SK-N-SH treated with all-trans-retinoic acid at 6 μM for 48 hours (cell line): ENCODE measurements at places on chromosomes 2 and 18.
A peak's percentile ranks its signal among the peaks of the same experiment; 100 is the strongest.

- no peak for ATAC-seq
Measured at GRCh38 chr2:232530626-232531260, 4.8 kb downstream of the CHRND start.

DNA sequence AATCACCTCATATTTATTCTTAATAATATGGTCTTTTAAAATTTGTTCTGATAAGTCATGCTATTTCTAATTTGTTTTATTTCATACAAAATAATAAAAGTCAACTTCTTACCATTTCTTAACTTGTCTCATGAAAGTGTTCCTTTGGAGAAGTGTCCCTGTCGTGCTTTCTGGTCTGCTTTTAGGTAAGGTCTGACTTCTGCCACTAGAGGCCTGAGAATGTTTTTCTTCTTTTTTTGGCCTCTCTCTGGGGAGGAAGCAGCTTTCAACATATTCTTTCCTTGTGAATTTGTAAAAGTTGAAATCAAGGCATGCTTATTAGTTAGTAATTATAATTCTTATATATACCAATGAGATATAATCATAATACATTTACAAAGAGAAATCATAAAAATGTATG lies 39.4 kb downstream of the MAP2 start:
- peak; percentile 55; the same call in 1 of the 3 replicates for ATAC-seq

DNA sequence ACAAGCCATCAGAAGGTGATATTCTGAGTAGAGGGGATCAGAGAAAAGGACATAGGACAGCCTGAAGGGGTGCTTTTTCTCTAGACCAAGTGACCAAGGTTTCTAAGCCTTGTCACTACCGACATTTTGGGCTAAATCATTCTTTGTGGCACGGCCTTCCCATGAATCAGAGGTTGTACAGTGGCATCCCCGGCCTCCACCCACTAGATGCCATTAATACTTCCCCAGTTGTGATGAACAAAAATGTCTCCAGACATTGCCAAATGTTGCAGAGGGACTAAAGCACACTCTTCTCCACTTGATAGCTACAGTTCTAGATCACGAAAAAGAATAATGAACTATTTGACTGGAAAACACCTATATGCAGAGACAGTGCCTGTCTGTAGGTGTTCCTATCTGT lies 143.6 kb downstream of the PID1 start:
- ATAC-seq = no peak

- peak; percentile 90 for ATAC-seq
Measured at GRCh38 chr2:60926741-60927552, 45.6 kb downstream of the REL start.

GRCh38 chr18:45589356-45590035 lies 25.8 kb upstream of the SLC14A2 start:
- peak; percentile 85 for ATAC-seq

GRCh38 chr2:120210270-120210693 lies 12.9 kb downstream of the TMEM185B start:
- ATAC-seq = no peak

- ATAC-seq = no peak
Measured at GRCh38 chr2:129906861-129907235, 72.6 kb upstream of the RAB6C start.
